ENCODE measurements at places on chromosomes 13 and 19. TPM values are rescaled to one million over a fixed set of nuclear protein-coding genes. Genes with fewer than 3 reads are reported as not detected.

Gene CEACAM3
- total RNA-seq: not detected

- DNase-seq: no peak
These were observed 20.3 kb downstream of the NFIC start for GRCh38 chr19:3386447-3387234.

DNA sequence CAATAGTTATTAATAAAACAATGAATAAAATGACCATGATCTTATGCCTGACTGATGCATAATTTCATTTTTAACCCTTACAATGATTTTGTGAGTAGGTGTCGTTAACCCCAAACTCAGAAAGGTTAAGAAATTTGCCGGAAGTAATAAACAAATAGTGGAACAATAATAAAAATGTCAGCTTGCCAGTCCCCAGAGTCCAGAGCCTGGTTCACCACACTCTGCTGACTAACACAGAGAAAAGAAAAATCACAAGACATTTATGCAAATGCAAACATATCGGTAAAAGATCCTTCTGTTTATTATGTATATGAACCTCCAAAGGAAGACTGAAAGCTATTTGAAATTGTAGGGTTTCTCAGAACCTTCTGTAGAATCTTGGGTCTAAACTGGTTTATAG, 563.7 kb downstream of the EFNB2 start:
- no peak for DNase-seq

GRCh38 chr13:106686163-106686562, 118.2 kb upstream of the ARGLU1 start:
- DNase-seq: no peak

Gene FXYD5
- 113 TPM for total RNA-seq

DNA sequence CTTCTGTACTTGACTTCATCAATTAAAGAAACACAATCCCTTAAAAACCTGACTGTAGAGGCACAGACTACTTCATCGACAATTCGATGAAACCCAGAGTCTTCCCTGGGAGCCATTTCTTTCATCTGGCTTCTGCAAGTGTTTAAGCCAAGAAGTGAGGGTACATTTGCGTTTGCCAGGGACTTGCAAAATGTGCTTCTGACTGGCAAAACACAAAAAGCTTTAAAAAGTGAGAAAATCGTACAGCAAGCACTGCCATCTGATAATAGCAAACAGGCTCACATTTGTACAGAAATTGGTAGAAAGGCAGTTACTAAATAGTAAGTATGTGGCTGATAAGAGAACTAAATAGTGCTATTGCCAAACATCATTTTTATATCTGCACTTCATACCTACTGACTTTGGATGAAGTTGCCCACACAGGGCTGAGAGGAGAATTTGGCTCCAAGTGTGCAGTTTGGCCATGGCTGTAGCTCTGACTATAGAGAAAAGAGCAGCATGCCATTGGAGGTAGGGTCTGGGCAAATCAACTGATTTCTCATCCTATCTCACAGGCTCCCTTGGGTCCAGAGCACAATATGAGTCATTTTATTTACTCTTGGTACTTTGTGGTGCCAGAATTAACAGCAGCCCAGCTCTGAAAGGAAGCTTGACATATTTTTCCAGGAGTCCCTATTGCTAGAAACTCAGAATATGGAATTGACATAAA, 358.1 kb downstream of the OXGR1 start:
- no peak for DNase-seq

- no peak for DNase-seq
These were observed 955.6 kb downstream of the PCDH17 start for GRCh38 chr13:58587183-58587582.

All from chondrocyte (in vitro differentiated cells).